ENCODE measurements at places on chromosomes 6 and 20.

- DNase-seq, result no peak
These were observed 2.1 kb downstream of the TMEM14B start for GRCh38 chr6:10749734-10750133.

GRCh38 chr20:44924541-44924940 lies 14.7 kb downstream of the PABPC1L start:
- no peak for DNase-seq

DNA sequence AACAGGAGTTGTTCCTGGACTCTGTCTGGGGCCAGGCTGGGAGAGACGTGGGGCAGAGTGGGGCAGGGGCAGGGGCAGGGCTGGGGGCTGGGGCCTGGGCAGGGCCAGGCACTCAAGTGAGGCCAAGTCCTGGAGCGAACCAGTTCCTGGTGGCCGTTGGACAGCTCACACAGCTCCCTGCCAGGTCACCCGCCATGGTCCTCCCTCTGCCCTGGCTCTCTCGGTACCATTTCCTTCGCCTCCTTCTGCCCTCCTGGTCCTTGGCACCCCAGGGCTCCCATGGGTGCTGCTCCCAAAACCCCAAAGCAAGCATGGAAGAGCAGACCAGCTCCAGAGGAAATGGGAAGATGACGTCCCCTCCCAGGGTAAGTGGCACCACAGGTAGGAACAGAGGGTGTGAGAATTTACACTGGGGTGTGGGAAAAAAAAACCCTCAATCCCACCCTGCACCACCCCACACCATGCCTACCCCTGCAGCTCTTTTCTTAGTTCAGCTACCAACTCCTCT lies at the start of gene MCCD1:
TSS of gene MCCD1 (plus strand) at position 142 of the 508 bp plus-strand sequence. CDS start at position 195, 53 bp downstream.
- DNase-seq, result no peak

- no peak for DNase-seq
These were observed 10.1 kb downstream of the DDR1 start for GRCh38 chr6:30894381-30894780.

DNA sequence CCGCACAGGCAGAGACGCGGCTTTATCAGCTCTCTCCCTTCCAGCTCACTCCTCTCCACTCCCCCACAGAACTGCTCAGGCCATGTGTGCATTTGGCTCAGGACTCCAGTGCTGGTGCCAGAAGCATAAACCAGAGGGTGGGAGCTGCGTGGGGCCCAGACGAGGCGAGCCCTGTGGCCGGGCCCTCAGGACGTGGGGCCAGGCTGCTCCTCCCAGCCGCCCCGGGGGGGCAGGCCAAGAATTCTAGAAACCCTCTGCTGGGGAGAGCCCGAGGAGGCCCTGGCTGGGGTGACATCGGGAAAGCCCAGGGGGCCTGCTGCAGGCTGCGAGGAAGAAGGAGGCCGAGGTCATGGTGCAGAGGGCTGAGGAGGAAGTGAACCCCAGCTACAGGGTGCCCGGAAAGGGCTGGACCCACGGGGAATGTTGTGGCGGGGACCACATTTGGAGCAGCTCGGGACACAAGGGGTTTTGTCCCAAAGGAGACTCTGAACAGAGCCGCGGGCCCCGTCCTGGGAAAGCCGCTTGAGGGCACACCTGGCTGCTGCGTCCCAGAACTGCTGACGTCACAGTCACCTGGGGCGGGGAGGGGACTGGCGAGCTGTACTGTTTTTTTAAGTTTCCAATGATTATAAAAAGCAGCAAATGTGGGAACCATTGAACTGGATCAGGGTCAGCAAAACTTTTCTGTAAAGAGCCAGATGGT lies 107.1 kb downstream of the BANF2 start:
- no peak for DNase-seq

DNA sequence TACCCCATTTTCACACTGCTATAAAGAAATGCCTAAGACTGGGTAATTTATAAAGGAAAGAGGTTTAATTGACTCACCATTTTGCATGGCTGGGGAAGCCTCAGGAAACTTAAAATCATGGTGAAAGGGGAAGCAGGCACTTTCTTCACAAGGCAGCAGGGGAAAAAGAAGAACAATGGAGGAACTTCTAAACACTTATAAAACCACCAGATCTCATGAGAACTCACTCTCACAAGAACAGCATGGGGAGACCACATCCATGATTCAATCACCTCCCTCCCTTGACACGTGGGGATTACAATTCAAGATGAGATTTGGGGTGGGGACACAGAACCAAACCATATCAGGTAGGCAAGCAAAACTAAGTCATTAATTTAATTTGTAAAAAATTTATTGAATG lies 343.2 kb downstream of the FRK start:
- no peak for DNase-seq

DNA sequence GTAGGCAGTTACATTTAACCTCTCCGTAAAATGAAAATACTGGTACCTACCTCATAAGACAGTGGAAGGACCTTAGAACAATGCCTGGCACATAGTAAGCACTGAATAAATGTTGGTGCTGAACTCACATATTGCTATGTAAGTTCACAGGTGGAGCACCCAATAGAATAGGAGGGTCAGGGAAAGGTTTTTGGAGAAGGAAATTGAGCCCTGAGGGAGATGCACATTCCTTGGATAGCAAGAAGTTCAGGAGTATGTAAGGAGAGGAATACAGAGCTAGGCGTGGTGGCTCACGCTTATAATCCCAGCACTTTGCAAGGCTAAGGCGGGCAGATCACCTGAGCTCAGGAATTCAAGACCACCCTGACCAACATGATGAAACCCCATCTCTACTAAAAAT lies 7.0 kb downstream of the UBE2C start:
- DNase-seq, result no peak

- DNase-seq, result no peak
These were observed 19.4 kb upstream of the SLC2A12 start for GRCh38 chr6:134071846-134072245.

DNA sequence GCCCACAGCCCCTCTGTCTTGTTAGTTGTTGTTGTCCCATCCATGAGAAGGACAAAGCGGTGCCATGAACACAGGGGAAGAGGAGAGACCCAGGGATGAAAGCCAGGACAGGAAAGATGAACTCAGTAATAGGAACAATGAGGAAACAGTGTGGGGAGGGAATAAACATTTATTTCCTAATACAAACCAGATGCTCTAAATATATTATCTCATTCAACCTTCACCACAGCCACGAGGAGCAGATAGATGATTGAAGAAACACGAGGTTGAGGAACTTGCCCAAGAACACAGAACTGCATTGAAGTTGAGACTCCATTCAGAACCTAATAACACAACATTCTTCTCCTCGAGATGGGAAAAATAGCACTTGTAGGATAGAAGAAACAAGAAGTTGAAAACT lies 53.0 kb upstream of the AIG1 start:
- DNase-seq, result no peak

DNA sequence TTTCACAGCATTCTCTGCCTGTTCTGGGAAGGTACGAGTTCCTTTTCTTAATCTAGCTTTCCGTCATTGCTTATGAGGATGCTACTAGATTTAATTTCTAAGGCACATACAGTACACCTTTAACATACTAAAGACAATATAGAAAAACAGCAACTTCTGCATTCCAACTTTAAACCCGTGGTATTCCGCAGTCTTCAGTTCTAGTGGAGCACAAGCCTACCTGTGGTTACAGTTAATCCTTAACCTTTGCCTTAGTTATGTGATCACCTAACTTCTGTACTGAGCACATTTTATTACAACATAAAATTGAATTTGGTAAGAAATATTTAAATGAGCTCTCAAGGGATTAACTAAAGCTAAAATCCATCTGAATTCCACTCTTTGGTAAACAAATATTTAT lies 289.5 kb downstream of the BTBD9 start:
- DNase-seq, result no peak

DNA sequence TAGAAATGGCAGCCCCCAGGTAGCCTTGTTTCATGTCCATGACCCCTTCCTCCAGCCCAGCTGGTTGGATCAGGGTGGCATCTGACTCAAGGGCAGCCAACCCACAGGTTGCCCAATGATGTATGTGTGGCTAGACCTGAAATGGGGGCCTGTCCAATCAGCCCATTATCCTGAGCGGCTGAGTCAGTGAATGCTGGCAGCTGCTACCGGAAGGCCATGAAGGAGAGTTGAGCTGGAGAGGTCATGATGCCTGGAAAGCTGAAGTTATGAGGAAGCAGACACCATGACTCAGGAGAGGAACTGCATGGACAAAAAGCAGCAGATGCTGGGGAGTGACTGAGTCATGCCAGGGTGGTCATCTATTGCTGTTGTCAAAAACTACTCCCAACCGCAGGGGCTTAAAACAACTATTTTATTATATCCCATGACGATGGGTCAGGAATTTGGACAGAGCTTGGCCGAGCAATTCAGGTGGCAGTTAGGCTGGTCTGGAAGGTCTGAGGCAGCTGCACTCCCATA lies 67.3 kb downstream of the MDGA1 start:
- DNase-seq, result peak; percentile 82

DNA sequence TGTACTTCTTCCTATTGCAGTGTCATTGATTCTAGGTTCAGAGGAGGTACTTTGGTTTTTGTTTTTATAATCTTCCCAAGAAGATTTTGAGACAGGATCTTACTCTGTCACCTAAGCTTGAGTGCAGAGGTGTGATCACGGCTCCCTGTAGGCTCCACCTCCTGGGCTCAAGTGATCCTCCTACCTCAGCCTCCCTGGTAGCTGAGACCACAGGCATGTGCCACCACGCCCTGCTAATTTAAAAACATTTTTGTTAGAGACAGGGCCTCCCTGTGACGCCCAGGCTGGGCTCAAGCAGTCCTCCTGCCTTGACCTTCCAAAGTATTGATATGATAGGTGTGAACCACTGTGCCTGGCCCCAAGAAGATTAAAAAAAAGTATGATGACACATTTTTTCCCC lies 3.4 kb upstream of the SLC17A5 start:
- DNase-seq, result no peak

DNA sequence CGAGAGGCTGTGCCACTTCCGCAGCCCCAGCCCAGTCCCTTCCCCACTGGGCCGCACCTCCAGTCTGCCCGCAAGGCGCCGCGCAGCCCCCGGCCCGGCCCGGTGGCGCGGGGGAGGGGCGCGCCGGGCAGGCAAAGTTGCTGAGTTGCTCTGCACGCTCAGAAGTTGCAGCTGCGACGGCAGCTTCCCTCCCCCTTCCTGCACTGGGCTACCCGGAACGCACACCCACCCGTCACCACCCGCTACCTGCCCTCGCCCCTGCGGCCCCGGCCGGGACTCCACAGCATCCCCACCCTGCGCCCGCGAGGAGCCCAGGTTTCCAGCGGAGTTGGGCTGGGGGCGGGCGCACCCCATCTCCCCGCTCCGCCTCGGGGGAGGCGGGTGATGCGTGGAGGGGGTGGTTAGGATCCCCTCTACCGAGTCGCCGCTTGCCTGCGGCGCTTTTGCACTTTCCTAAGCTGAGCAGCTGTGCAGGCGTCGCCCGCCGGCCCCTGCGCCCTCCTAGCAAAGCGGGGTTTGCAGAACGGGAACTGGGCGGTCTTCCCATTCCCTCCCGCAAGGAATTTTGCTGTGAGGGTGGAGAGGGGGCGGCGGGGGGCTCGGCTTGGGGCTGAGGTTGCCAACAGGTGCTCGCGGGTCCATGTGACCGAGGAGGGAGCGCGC lies 55.9 kb upstream of the RREB1 start:
- peak; percentile 50 for DNase-seq

- no peak for DNase-seq
These were observed 240 bp downstream of the FOXQ1 start for GRCh38 chr6:1312203-1312472.

DNA sequence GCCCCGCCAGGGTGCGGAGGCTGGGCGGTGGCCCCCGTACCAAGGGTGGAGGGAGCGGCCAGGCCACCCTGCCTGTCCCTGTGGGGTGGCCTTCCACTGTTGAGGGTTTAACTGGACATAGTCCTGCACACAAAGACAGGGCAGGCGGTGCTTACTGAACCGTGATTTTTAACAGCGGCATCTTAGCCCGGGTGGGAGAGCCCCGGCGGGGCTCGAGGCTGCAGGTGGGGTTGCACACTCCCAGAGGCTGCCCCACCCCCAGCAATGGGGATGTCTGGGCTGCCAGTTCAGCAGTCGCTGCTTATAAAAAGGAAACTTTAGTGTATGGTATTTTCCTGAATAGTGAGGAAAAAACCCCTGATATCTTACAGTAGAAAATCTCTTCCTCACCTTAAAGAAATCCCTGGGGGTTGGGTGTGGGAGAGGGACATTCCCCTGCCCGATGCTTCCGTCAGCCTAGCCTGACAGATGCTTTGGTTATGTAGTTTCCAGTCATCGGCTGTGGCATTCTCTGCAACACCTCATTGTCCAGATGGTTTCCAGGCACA lies 79.4 kb downstream of the IRF4 start:
- no peak for DNase-seq

DNA sequence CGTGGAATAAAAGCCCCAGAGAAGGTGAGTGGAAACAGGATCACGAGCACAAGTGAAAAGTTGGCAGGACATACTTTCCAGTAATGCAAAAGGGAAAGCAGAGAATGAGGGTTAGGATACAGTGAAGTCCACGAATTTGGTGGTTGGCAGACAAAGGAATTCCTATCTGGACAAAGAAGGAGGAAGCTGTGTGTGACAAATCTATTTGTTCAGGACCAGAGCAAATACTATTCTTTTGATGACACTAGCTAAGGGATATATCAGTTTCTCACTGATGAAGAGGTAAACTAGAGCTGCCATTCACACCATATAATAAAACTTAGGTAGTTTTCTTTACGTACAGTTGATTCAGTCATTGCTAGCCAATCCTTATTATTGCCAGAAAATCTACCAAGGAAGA lies 156.8 kb upstream of the GRIK2 start:
- no peak for DNase-seq

- no peak for DNase-seq
These were observed 120.2 kb upstream of the CLDN20 start for GRCh38 chr6:155143578-155144106.

DNA sequence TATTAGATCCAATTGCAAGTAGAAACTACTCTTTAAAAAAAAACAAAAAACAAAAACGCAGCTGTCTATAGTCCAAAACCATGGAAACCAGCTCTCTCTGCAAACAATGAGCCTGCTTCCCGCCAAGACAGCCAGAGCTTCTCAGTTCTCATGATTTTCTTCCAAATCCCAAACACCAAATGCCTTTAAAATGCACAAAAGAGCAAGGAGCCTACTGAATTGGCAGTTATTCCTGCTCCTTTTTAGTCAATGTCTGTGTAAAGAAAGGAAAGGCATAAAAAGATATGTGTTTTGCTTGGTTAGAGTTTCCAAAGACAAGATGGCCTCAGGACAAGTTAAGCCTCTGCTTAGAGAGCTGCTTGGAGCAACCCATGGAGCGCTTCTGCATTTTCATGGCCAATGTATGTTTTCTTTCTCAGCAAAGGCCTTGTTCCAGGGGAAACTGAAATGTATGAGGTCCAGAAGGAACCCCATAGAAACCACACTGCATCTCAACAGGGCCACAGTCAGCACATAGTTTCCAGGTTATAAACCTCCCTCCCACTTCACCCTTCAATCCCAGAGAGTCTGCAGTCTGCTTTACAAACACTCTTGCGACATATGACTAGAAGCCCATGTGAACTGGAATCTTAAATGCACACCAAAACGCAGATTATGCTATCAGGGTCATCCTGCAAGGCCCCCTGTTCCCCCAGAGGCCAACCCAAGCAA lies 209.3 kb upstream of the TAB2 start:
- no peak for DNase-seq

DNA sequence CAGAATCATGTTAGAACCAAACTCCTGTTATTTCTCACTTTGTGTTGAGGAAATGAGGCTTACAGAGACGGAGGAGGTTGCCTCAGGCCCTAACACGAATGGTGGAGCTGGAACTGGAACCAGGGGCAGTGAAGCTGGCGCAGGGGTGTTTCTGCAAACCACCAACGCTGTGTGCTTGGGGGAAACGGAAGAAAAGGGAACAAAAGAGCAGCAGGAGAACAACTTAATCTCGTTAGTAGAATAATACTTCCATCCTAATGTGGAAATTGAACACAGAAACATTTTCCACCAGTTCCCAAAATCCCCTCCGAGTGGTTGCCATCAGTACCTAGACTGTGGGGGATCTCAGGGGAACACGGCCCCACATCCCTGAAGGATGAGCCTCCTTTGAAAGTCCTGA lies 103.4 kb upstream of the FRMD1 start:
- no peak for DNase-seq

Measured in 8988T (cell line).